ENCODE measurements at places on chromosomes 7 and 10.

GRCh38 chr7:779480-779879 is 52.4 kb upstream of the PRKAR1B start:
- no peak for DNase-seq

DNA sequence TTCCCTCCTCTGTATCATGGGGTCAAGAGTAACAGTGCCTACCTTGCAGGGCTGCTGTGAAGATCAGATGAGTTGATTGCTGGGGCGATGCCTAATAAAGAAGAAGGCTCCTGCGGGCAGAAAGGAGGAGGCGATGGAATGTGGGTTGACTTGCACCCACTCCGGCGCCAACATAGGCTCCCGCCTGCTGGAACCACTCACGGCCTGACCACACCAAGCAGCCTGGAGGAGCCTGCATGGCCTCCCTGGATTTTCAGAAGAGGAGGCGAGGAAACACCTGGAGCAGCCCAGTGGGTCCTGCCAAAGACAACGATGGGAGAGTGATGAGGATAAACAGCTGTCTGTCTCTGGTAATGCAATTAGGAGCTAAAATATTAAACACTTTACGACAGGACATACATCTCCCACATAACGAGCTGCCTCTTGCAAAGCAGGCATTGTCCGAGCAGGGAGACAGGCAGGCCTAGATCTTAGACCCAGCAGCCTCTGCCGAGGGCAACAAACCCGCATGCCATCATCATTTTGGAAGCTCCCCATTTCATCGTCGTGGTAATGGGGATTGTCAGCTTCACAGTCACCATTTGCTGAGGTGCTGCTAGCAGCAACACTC is 302.9 kb upstream of the ZMIZ1 start:
- no peak for DNase-seq

GRCh38 chr10:105968666-105969065 is 1195.8 kb downstream of the SORCS1 start:
- no peak for DNase-seq

DNA sequence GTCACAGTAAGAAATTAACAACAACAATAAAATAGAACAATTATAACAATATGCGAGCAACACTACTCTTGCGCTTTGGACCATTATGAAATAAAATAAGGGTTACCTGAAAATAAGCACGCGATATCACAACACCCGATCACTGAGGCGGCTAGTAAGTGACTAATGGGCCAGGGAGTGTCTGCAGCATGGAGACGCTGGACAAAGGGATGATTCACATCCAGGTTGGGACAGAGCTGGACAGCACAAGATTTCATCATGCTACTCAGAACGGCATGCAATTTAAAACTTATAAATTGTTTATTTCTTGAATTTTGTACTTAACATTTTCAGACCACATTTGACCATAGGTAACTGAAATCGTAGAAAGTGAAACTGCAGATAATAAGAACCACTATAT is 15.6 kb downstream of the HIBADH start:
- no peak for DNase-seq

GRCh38 chr10:46294641-46295220 is 7.9 kb downstream of the ANTXRL start:
- DNase-seq, result no peak

- no peak for DNase-seq
Observed at GRCh38 chr10:98033515-98033914, 3.1 kb upstream of the CRTAC1 start.

GRCh38 chr10:110003524-110003885 is 4.3 kb upstream of the ADD3 start:
- DNase-seq, result no peak

- DNase-seq, result no peak
Observed at GRCh38 chr10:75547391-75548298, 116.2 kb downstream of the LRMDA start.

DNA sequence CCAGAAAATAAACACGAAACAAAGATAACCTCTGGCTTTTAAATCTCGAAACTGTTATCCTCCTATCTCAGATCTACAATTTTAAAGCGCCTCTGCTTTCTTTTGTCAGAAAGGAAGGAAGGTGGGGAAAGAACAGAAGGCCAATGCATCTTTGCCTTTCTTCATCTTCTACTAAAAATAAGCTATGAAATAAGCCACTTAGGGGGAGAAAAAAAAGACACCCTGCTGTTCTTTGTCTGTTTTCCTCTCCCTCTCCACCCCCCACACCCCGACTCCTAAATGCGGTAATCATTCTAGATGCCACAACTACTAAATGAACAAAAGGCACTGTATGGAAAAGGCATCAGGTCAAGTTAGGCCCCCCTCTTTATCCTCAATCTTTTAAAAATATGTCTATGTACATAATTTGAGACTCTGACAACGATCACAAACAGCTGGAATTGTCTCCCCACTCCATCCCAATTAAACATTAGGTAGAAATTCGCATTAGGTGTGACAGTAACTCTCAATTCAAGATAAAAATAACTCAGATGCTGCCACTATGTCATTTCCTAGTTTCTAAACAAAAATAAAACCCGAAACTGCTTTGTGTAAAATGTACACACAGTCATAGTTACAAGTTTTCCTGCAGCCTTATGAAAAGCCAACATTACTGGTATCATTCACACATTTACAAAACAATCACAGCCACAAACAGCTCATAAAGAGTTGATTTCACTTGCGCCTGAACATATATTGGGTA is 2.4 kb downstream of the UBE2H start:
- DNase-seq, result peak; percentile 47

DNA sequence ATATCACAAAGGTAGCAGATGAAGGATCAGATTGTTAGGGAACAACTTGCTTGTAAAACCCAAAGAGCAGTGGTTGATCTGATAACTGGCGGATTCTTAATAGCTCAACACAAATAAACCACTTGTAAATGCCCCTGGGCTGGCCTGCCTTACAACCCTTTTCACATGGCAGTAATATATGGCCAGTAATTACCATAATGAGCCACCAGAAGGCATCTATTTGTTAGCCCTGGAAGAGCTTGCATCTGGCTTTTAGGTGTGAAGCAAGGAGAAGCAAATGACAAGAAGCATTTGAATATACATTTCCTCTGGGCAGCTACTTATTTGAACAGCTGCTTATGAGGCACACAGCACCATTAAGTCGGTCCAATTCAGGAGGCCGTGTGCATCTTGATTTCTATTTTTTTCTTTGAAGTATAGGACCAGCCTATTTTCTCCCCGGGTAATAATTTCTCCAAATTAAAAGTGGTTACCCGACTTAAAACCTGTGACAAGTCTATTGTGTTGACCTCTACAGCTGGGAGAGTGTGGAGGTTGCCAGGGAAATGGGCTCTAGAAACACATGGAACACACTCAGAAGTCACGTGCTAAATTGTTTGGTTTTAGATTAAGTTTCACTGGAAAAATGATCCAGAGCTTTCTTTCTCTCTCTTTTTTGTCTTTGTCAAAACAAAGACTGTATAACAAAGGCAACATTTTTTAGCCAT is 113.4 kb downstream of the SEM1 start:
- DNase-seq, result peak; percentile 10

GRCh38 chr7:84847038-84847437 is 339.8 kb downstream of the SEMA3D start:
- DNase-seq, result no peak

DNA sequence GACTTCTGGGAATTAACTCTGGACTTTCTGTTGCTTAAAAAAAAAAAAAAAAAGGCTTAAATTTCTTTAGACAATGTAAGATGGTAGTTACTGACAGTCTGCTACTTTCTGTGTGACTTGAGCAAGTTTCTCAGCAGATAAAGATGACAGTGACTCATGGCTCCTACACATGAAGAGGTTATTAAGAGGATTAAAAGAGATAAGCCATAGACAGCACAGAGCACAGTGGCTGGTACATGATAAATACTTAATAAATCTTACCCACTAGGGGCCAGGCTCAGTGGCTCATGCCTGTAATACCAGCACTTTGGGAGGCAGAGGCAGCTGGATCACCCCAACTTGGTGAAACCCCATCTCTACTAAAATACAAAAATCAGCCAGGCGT is 174.8 kb downstream of the JAZF1 start:
- no peak for DNase-seq

DNA sequence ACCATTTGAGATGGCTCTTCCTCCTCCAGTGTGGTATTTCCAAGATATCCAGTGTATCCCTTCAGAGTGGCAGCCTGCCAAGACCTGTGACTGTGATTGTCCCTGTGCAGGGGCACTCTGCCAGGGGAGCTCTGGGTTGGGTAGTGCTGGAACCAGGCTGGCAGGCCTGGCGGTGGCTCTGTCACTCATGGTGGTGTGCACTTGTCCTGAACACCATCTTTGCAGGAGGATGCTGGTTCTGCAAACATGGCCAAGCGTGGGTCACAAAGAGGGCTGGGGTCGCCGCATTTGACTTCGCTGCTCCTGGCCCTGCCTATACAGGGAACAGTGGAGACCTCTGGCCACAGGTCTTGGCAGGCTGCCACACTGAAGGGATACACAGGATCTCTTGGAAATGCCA is 205.2 kb downstream of the PRPF18 start:
- DNase-seq, result no peak

DNA sequence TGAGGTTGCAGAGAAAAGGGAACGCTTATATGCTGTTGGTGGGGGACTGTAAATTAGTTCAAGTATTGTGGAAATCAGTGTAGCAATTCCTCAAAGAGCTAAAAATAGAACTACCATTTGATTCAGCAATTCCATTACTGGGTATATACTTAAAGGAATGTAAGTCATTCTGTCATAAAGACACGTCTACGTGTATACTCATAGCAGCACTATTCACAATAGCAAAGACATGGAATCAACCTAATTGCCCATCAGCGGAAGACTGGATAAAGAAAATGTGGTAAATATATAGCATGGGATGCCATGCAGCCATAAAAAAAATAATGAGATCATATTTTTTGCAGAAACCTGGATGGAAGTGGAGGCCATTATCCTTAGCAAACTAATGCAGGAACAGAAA is 100.0 kb upstream of the NPSR1 start:
- no peak for DNase-seq

- no peak for DNase-seq
Observed at GRCh38 chr7:44646176-44646920, 39.9 kb downstream of the OGDH start.

GRCh38 chr7:25031007-25031406 is 51.0 kb upstream of the OSBPL3 start:
- DNase-seq, result no peak

GRCh38 chr10:31064348-31064747 is 32.7 kb upstream of the ZNF438 start:
- no peak for DNase-seq

GRCh38 chr7:24908166-24908565 is 71.8 kb downstream of the OSBPL3 start:
- no peak for DNase-seq

GRCh38 chr7:101100858-101101847 is 15.9 kb downstream of the TRIM56 start:
- no peak for DNase-seq

- no peak for DNase-seq
Observed at GRCh38 chr7:90180011-90180585, 25.8 kb downstream of the STEAP1 start.

Data from right kidney (tissue), 9 donors.